Panc1 (cell line): ENCODE measurements at places on chromosomes 1 and 21.
A peak's percentile ranks its signal among the peaks of the same experiment; 100 is the strongest.

DNA sequence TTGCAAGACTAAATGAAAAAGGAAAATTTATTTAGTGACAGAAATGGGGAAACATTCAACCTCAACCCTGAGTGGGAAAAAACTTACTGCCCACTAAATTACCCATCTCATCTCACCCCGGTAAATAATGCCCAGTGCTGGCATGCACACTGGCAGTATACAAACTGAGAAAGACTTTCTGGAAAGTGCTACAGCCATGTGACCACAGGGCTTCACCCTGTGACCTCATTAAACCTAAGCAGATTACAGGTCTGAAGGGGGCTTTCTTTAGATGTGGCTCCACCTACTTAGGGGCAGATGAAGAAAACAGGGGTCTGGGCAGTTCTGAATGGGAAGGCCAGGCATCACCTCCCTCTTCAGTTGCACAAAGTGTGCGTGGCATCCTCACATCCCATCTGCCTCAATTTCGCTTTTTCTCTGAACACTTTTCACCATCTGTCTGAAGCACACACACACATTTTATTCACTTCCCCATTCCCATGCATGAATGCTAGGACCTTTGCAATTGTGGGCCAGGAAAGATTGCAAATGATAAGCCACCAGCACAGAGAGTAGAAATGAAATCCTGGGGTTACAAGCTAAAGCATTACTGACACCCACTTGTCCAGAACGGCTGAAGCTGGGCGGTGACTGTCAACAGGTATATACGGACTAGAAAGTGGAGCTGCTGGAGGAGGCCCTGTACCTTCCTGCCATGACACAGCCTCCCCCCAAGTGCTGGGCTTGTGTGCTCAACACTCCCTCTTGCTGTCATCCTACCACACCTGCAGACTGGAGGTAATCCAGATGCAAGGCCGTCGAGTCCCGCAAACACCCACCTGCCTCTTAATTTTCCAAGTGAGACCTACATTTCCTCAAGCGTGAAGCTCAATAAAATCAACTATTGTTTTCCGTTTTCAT, 2.7 kb downstream of the NADK start:
- H3K27me3 ChIP-seq = no peaks in the 10 kb centered on the region
- H3K27ac ChIP-seq = peak overlapping the region; percentile 14; the same call in 1 of the 2 replicates
- H3K4me3 ChIP-seq = peak overlapping the region; percentile 7; the same call in 1 of the 2 replicates
- H3K4me1 ChIP-seq = peaks cover 24% of the 10 kb centered on the region
- H3K36me3 ChIP-seq = no peaks in the 10 kb centered on the region

- H3K36me3 ChIP-seq = peaks cover 22% of the 10 kb centered on the region
- no peaks in the 10 kb centered on the region for H3K27me3 ChIP-seq
- DNase-seq = no peak
- H3K27ac ChIP-seq = no peak overlapping the region
These were observed 19.7 kb downstream of the RCC2 start for GRCh38 chr1:17419626-17420328.

DNA sequence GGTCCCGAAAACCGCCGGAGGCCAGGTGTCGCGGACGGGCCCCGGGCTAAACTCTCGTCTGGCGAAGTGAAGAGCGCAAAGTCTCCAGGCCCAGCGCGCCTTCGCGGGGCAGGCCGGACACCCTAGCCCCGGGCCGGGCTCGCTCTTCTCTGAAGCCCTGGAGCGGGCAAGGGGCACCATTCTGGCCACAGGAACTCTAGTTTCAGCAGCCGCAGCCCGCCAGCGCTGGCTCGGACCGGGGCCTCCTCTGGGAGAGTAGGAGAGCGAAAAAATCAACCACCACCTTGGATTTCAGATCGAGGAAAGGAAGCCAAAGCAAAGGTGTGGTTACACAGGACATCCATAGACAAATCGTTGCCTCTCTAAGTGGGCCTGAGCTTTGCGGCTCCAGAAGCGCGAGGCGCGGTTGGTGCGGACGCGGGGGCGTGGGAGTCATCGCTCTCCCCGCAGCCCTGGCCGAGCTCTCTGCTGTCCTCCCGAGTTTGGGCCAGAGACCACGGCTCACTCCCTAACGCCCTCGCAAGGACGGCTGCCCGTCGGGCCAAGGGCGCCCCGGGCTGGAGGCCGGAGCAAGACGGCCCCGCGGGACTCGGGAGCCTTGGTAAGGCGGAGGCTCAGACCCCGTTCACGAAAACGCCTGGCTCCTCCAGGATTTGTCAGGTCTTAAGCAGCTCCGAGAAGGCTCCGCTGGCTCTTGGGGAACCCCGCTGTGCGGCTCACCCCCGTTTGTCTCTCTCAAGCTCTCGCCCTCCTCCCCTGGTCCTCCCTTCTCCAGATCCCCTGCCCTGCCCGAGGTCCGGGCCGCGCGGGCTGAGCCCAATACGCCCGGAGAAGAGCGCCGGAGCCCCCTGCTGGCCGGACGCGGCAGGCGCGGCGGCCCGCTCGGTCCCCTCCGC, 132.9 kb upstream of the DPYD start:
- H3K4me1 ChIP-seq = no peaks in the 10 kb centered on the region
- H3K27me3 ChIP-seq = no peaks in the 10 kb centered on the region
- no peak for DNase-seq
- peak overlapping the region; percentile 65 for H3K27ac ChIP-seq
- peak overlapping the region; percentile 41 for H3K4me3 ChIP-seq

- peak overlapping the region; percentile 77 for H3K27ac ChIP-seq
- H3K36me3 ChIP-seq = no peaks in the 10 kb centered on the region
- no peaks in the 10 kb centered on the region for H3K27me3 ChIP-seq
These were observed 149.3 kb downstream of the TGFB2 start for GRCh38 chr1:218494449-218494852.

- H3K27me3 ChIP-seq = no peaks in the 10 kb centered on the region
- DNase-seq = no peak
- no peak overlapping the region for H3K27ac ChIP-seq
- no peak overlapping the region for H3K4me3 ChIP-seq
- no peaks in the 10 kb centered on the region for H3K36me3 ChIP-seq
These were observed 231.0 kb downstream of the SLC35F3 start for GRCh38 chr1:234135501-234135900.
